ENCODE measurements at places on chromosomes 3 and 15.

DNA sequence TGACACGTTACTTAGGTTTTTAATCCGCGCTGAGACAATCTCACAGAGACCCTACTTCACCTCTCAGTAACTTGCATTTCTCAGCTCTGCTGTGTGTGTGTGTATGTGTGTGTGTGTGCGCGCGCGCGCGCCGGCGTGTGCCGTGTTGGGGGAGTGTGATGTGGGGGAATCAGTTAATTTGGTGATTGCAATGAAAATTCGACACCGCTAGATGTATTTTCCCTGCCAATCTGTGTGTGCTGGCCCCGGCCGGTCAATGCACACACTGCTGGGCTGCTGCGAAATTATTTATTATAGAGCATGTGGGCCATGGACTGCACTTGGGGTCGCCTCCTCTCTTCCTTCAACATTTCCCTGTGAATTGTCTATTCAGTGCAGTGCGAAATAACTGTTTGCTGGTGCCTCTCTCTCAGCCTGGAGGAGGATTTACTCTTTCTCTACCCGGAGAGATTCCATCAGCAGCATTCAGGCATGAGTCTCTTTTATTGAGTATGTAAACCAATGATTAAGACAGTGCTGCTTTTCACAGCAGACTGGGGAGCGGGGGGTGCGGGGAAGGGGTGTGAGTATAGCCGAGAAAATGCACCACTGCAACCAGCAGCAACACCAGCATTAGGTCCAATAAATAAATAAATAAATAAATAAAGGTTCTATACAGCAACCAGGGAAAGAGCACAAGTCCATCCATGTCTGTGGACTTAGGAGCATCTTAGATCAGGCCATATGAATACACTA, 2.9 kb downstream of the CADM2 start:
- DNase-seq = no peak

DNA sequence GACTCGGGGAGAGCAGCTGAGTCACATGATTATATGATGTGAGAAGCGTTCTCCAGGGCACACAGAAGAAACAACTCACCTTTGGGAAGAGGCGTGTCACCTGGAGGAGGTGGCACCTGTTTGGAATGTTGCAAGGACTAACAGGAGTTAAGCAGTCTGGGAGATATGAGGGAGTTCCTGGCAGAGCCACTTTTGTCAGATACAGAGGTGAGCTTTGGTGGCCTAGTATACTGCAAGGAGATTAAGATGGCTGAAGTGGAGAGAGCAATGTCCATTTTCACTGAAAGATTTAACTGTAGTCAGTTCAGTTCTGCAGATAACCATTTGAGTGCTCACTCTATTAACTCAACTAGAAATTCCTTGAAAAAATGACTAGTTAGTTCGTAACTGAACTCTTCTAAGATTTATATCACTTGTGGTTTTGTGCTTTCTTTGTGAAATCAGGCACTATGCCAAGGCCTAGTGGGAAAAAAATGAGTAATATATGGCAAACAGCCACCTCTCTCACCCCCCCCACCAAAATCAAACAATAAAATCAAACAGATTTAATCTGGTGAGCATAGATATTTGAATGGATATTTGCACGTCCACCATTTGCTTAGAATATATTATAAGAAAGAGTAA, 61.3 kb downstream of the CRYBG3 start:
- DNase-seq = no peak

- no peak for DNase-seq
These were observed 69.4 kb upstream of the PLXNA1 start for GRCh38 chr3:126913524-126913923.

GRCh38 chr3:190983875-190984274, 121.4 kb upstream of the GMNC start:
- DNase-seq = no peak

- no peak for DNase-seq
These were observed 355.0 kb upstream of the SEMA6D start for GRCh38 chr15:47362118-47362905.

- no peak for DNase-seq
These were observed 44.4 kb downstream of the LSM3 start for GRCh38 chr3:14222900-14223594.

DNA sequence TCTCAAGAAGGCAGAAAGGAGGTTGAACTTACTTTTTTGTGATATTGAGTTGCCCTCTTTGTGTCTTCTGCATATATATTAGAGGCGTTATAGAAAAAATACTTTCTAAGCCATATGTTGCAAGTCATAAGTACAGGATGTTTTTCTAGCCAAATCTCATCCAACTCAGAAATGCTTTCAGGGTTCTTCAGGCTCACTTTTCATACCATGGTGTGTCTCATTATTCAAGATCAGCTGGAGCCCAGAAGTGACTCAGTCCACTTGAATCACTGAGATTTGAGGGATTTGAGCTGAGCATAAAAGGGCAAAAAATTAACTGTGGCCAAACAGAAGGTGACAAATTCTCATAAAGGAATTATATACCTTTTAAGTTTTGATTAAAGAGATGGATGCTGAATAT, 157.3 kb downstream of the WNT5A start:
- DNase-seq = no peak

DNA sequence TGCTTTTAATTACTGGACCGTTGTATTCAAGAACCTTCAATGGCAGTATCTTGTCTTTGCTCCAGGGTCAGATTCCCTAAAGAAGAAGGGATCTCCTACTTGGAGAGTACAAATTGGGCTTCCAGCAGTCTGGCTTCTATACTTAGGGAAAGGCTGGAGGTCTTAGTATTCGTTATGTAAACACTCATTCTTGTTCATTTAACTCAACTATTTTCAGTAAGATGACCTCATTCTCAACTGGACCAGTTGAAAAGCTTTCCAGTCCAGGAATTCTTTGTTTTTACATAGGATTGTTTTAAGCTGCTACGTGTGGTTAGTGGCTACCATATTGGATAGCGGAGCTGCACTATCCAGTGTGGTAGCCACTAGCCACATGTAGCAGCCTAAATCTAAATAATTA, 4.6 kb downstream of the SENP5 start:
- DNase-seq = no peak

GRCh38 chr3:122767540-122768372, 25.9 kb downstream of the HSPBAP1 start:
- no peak for DNase-seq

GRCh38 chr3:23741036-23741706, 64.6 kb upstream of the UBE2E1 start:
- DNase-seq = no peak

DNA sequence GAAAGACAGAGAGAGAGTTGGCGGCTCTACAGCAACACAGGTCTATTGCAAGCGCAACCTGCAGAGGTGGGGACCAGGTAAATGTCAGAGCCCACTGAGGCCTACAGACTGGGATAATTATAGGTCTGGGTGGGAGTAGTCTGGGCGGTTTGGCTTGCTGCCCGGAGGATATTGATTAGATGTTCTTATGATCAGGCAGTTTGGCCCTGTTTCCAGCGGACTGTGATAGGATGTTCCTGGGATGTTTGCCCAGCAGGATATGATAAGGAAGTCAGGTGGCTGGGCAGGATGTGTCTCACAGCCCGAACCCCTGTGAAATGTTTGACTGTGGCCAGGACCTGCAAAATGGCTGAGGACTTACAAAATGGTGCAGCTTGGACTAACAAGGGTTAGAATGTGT, 364.9 kb downstream of the NAALADL2 start:
- no peak for DNase-seq

DNA sequence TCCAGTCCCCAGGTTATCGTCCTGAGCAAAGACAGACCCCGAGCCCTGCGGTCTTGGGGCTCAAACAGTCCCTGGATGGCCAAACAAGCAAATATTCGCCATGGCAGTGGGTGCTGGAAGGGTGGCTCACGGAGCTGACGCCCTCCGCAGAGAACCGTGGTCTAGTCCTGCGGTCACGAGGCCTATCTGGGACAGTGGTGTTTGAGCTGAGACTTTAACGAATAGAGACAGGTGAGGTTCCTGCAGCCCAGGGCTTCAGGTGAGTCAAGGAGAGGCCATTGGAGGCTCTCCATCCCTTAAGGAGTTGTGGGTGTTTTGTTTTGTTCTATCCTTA, 399 bp upstream of the SUCLG2 start:
- DNase-seq = no peak

GRCh38 chr3:164387236-164387635, 691.1 kb downstream of the SI start:
- no peak for DNase-seq

DNA sequence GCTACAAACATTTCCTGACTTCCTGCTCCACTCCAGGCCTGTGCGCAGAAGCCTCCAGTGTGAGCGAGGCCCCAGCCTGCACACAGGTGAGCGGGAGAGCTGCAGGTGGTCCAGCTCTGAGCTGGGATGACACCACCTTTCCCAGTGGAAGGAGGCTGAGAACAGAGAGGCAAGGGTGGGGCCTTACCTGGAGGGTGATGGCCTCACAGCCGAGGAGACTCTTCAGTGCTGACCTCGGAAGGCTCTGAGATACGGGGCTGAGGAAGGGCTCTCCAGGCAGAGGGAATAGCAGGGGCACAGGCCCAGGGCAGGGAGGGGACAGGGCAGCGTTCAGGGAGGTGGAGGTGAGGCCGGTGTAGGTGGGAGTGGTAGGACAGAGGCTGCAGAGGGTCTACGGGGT, 70.8 kb downstream of the EFCAB12 start:
- no peak for DNase-seq

GRCh38 chr3:190558316-190558715, 44.4 kb downstream of the IL1RAP start:
- DNase-seq = no peak

- no peak for DNase-seq
These were observed 19.9 kb downstream of the SMAD3 start for GRCh38 chr15:67085237-67085817.

DNA sequence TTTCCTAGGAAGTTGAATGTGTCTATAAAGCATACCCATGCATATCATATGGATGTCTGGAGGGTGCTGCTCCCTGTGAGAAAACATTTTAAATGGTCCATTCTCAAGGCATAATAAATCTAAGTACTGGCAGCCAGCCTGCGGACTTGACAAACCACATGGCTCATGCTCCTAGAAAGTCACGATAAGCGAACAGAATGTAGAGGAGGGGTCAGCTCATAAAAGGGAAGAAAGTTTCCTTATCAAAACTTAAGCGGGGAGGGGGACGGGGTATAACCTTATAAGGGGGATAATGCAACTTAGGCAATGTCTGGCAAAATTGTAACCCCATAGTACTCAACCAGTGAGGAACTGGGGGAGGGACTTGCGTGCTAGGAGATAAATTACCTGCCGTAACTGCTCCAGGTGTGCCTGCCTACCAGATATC, 159.8 kb upstream of the LMCD1 start:
- no peak for DNase-seq

DNA sequence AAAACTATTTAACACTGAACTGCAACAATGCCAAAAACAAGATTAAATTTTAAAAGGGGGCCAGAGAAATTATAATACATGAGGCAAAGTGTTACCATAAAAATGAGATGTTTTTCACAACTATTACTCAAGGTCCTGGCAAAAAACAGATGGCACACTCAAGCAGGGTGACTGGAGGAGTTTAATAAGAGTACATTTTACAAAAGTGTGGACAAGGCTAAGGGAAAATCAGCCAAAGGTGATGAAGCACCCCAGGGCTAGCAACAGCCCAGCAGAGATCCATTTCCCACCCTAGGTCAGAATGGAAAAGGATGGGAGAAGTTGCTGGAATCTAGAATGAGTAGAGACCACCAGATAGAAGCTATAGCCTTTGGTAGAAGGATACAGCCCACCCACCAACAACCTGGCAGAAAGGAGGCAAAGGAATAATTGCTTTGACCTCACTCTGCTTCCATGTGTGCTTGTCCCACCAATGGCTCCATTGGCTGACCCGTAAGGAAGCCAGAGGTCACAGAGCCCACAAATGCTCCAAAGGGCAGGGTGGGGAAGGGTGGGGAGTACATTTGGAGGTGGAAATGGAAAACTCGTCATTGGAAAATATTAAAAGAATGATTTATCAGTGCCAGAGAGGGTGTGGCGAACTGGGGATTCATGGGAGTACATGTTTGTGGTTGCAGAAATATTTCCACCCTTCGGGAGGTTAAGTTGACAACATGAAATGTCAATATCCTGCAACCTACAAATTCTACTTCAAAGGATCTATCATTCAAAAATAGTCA, 161.0 kb upstream of the UBE2E2 start:
- no peak for DNase-seq

DNA sequence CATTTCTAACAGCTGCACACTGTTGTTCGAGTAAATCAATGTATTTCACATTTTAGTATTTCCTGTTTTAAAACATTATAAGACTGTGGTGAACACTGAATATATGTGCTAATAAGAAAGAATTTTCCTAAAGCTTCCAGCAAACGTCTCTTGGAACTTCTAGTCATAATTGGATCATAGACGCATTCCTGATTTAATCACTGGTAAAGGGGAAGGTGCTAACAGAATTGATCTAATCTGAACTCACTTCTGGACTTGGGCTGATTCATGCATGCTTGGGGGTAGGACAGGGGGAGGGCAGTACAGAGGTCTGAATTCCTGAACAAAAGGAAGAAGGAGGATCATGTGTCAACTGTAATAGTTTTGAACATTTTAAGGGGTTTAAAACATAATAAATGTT, 7.3 kb upstream of the LEKR1 start:
- DNase-seq = no peak

- DNase-seq = no peak
These were observed 48.1 kb downstream of the SH3BP5 start for GRCh38 chr3:15284121-15284889.

GRCh38 chr3:169237201-169237600, 426.3 kb downstream of the MECOM start:
- no peak for DNase-seq

- no peak for DNase-seq
These were observed 60.2 kb downstream of the SLTM start for GRCh38 chr15:58873267-58873666.

GRCh38 chr3:194579091-194579606, 54.1 kb downstream of the TMEM44 start:
- DNase-seq = no peak

- no peak for DNase-seq
These were observed 35.7 kb upstream of the BLM start for GRCh38 chr15:90681480-90681879.

- DNase-seq = no peak
These were observed 260.2 kb downstream of the TIGIT start for GRCh38 chr3:114553949-114554593.

DNA sequence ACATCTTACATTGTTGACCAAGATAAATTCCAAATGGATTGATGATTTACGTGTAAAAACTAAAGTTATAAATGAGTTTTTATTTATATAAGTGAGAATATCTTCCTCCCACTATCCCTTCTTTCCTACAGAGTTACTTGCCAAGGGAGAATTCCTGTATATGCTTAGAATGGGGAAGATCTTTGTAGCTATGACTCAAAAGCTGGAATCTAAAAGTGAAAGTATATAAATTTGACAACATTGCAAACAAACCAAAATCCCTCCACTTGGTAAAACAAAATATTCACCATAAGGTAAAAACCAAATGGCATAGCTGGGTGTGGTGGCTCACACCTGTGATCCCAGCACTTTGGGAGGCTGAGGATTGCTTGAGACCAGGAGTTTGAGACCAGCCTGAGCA, 52.7 kb upstream of the GCNT3 start:
- no peak for DNase-seq

- DNase-seq = no peak
These were observed 64.8 kb downstream of the STRIT1 start for GRCh38 chr3:155228676-155229075.

- no peak for DNase-seq
These were observed 391.2 kb downstream of the IL20RB start for GRCh38 chr3:137348936-137349335.

Measured in activated CD8-positive, alpha-beta memory T cell treated with anti-CD3 and anti-CD28 coated beads for 24 hours (primary cell).